Activated CD4-positive, alpha-beta memory T cell treated with anti-CD3 and anti-CD28 coated beads for 36 hours (primary cell): ENCODE measurements at places on chromosomes 12 and 14. TPM values are rescaled to one million over a fixed set of nuclear protein-coding genes. Genes with fewer than 3 reads are reported as not detected.

BLOC1S1 gene
- 162 TPM for total RNA-seq

SBNO1 gene
- total RNA-seq: 49.9 TPM

GRCh38 chr12:6337958-6338433, 3.9 kb downstream of the TNFRSF1A start:
- H3K4me1 ChIP-seq: peaks cover 26% of the 10 kb centered on the region
- H3K27ac ChIP-seq: no peak overlapping the region
- H3K4me3 ChIP-seq: no peak overlapping the region
- H3K27me3 ChIP-seq: no peaks in the 10 kb centered on the region

DNA sequence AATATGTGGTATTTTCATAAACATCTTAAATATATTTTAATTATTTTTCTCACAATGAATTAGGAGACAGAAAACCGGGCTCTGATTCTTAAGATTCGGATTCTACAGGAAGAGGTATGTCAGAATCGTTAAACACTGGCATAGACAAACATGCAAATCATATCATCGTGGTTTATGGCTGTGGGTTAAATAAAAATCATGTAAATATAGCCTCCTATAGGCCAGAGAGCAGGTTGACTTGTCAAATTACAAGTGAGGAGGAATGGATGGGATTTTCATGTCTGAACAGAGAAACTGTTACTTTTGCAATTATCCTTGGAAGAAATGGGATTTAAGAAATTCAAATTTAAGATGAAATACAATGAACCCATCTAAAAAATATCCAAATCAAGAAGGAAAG, 74.9 kb upstream of the BCAT1 start:
- H3K27me3 ChIP-seq: peaks cover 3% of the 10 kb centered on the region
- H3K27ac ChIP-seq: no peak overlapping the region
- no peak overlapping the region for H3K4me3 ChIP-seq

KRT2 gene
- total RNA-seq: not detected

- H3K27ac ChIP-seq: no peak overlapping the region
- no peaks in the 10 kb centered on the region for H3K4me1 ChIP-seq
- no peak overlapping the region for H3K4me3 ChIP-seq
- no peak for DNase-seq
- H3K36me3 ChIP-seq: no peaks in the 10 kb centered on the region
Observed at GRCh38 chr14:94934276-94934810, 164.4 kb upstream of the GSC start.

FLRT2 gene
- total RNA-seq: not detected

- DNase-seq: no peak
- H3K4me1 ChIP-seq: peaks cover 12% of the 10 kb centered on the region
- no peak overlapping the region for H3K4me3 ChIP-seq
- H3K27me3 ChIP-seq: no peaks in the 10 kb centered on the region
- no peak overlapping the region for H3K27ac ChIP-seq
- H3K36me3 ChIP-seq: peaks cover 8% of the 10 kb centered on the region
Observed at GRCh38 chr14:77104393-77104792, 6.3 kb downstream of the CIPC start.

DNA sequence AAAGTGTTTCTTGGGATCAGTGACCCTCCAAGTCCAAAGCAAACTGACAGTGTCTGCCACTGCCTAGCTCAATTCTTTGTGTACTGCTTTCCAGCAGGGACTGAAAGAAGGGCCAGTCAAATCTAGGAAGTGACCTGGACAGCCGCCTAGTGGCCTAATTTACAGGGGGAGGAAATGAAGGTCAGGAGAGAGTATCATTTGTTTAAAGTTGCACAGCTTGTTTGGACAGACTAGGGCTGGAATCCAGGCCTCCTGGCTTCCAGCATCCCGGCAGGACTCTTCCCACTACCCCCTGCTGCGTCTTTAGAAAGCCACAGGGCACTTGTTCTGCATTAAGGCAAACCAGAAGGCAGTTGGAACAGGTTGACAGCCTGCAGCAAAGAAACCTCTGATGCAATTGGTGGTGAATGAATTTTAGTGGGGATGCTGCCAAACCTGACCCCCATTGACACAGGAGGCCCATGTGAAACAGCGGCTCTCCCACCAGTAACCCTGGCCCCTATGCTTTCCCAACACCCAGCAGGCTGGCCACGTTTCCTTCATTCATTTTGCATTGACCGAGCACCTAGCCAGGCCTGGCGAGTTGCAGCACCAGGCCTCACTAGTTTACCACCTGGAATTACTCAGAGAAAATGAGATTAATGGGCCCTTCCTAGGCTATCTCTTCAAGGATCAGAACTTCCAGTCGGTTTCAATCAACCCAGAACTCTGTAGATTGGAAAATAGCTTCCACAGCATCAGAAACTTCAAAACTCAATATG, 28.2 kb downstream of the GALNT16 start:
- H3K27me3 ChIP-seq: peaks cover 5% of the 10 kb centered on the region
- H3K36me3 ChIP-seq: no peaks in the 10 kb centered on the region
- H3K4me3 ChIP-seq: no peak overlapping the region
- no peaks in the 10 kb centered on the region for H3K4me1 ChIP-seq
- H3K27ac ChIP-seq: no peak overlapping the region

DNA sequence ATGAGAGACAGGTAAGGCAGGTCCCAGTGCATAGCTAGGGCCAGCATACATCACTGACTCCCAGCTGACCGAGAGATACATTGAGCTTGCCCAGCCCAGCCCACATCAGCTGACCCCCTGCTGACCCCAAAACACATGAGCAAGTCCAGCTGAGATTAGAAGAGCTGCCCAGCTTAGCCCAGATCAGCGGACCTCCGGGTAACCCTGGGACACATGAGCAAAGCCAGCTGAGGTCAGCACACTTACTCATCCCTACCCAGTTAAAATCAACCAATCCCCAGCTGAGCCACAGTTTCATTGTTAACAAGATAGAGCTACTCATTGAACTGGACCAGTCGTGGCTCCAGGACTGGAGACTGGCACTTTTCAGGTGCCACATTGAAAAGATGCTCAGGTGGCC, 21.8 kb upstream of the FBXO34 start:
- H3K27ac ChIP-seq: no peak overlapping the region
- H3K36me3 ChIP-seq: no peaks in the 10 kb centered on the region

- no peak overlapping the region for H3K4me3 ChIP-seq
- no peak for DNase-seq
Observed at GRCh38 chr12:87305481-87305880, 723.7 kb downstream of the C12orf50 start.

ANKRD52 gene
- total RNA-seq: 34.1 TPM

DNA sequence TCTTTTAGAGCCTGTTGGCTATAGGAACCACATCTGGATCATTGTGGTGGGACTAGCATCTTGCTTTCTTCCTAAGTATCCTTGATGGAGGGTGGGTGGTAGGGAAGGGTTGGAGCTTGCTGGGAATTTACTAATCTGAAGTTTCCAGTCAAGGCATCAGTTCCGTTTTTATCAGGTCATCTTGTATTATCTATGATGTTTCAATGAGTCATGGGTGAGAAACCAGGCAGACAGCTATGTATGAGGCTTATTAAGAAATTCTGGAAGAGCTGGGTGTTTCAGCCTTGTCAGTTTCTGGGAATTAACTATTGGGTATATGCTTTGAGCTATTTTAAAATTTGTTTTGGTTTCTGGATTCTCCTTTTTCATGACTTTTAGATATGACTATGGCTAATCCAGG, 11.3 kb downstream of the TSFM start:
- H3K27ac ChIP-seq: peak overlapping the region; percentile 69
- H3K36me3 ChIP-seq: peaks cover 34% of the 10 kb centered on the region
- no peak overlapping the region for H3K4me3 ChIP-seq
- peaks cover 16% of the 10 kb centered on the region for H3K4me1 ChIP-seq
- no peak for DNase-seq
- no peaks in the 10 kb centered on the region for H3K27me3 ChIP-seq

NFE2 gene
- total RNA-seq: not detected

- H3K27me3 ChIP-seq: no peaks in the 10 kb centered on the region
- no peaks in the 10 kb centered on the region for H3K4me1 ChIP-seq
- no peaks in the 10 kb centered on the region for H3K36me3 ChIP-seq
- DNase-seq: no peak
Observed at GRCh38 chr12:30988646-30989286, 62.2 kb downstream of the TSPAN11 start.

DNA sequence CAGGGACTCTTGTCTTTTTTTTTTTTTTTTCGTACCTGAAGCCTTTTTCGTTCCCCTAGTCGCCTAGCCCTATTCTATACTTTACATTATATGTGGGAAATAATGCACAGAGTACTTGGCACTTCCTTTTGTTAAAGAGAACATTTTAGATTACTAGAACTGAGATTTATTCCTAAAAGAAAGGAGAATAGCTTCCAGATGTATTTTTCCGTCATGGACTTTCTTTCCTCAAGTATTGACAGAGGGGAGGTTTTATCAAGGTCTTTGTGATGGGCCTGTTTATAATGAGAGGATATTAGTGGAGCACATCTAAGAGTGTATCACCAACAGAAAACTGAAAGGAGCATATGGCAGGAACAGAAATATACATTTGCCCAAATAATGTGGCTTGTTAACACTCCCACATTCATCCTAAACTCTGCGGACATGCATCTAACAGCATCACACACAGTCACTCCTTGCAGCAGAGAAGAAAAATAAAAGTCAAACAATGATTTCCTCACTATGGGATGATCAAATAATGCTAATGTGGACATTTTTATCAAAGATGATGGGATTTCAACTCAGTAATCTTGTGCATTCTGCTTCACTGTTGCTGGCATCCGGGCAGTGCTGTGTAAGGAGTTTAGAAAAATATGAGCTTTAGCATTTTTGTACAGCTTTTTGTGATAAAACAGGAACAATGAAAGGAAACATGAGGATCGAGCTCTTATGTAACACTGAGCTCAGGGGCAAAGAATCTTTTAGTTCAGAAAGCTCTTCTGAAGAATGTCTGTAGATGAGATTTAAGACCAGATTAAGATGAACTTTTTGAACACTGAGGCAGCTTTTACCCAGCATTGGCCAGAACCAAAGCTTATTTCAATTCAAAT, 183.1 kb downstream of the EGLN3 start:
- no peak overlapping the region for H3K4me3 ChIP-seq
- DNase-seq: no peak
- no peaks in the 10 kb centered on the region for H3K36me3 ChIP-seq
- H3K27me3 ChIP-seq: peaks cover 9% of the 10 kb centered on the region

GRCh38 chr14:76564471-76565422, 188.8 kb downstream of the ESRRB start:
- no peaks in the 10 kb centered on the region for H3K36me3 ChIP-seq
- no peak overlapping the region for H3K4me3 ChIP-seq
- H3K27me3 ChIP-seq: peaks cover 5% of the 10 kb centered on the region
- DNase-seq: no peak
- no peak overlapping the region for H3K27ac ChIP-seq
- H3K4me1 ChIP-seq: no peaks in the 10 kb centered on the region

PZP gene
- not detected for total RNA-seq

TAS2R10 gene
- total RNA-seq: not detected

DNA sequence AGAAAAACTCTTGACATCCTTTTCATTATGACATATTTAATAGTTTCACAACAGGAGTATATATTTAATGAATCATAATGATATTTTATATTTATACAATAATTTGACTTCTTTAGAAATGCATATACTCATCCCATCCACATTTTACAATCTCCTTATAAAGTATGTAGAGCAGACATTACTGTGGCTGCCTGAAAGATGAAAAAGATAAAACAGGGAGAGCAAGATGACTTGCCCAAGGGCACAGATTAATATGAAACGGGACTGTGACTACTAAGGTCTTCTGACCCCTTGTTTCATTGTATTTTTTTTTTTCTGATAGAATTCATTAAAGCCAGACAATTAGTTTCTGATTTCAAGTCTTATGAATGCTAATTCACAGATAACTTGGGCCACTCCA, 293.6 kb downstream of the SOX5 start:
- no peaks in the 10 kb centered on the region for H3K27me3 ChIP-seq
- H3K36me3 ChIP-seq: no peaks in the 10 kb centered on the region
- H3K27ac ChIP-seq: no peak overlapping the region
- H3K4me3 ChIP-seq: no peak overlapping the region

DNA sequence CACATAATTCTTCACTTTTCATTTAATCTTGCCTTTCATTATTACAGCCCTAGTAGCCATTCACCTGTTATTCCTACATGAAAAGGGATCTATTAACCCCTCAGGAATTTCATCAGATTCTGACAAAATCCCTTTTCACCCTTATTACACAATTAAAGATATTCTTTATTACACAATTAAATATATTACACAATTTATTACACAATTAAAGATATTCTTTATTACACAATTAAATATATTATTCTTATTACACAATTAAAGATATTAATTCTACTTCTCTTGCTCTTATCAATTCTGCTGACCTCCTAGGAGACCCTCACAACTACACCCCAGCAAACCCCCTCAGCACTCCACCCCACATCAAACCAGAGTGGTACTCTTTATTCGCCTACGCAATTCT, 77.1 kb downstream of the SINHCAF start:
- H3K4me1 ChIP-seq: no peaks in the 10 kb centered on the region
- no peaks in the 10 kb centered on the region for H3K27me3 ChIP-seq
- no peaks in the 10 kb centered on the region for H3K36me3 ChIP-seq
- DNase-seq: no peak
- H3K4me3 ChIP-seq: no peak overlapping the region

DNA sequence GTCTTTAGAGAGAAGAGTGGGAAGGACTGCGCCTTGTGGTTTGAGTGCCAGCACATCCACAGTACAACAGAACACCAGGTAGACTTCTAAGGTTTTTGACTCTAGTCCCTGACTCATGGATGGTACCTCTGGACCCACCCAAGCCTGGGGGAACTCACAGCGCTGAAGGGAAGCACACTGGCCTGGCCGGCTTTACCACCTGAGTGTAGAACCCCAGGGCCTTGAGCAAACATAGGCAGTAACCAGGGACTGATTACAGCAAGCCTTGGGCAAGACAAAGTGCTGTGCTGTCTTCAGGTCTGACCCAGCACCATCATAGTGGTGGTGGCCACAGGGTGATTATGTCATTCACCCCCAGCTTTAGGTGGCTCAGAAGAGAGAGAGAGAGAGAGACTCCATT, 17.2 kb downstream of the EML5 start:
- H3K27ac ChIP-seq: no peak overlapping the region
- H3K27me3 ChIP-seq: no peaks in the 10 kb centered on the region
- H3K4me3 ChIP-seq: no peak overlapping the region
- no peaks in the 10 kb centered on the region for H3K4me1 ChIP-seq
- peaks cover 2% of the 10 kb centered on the region for H3K36me3 ChIP-seq

DNA sequence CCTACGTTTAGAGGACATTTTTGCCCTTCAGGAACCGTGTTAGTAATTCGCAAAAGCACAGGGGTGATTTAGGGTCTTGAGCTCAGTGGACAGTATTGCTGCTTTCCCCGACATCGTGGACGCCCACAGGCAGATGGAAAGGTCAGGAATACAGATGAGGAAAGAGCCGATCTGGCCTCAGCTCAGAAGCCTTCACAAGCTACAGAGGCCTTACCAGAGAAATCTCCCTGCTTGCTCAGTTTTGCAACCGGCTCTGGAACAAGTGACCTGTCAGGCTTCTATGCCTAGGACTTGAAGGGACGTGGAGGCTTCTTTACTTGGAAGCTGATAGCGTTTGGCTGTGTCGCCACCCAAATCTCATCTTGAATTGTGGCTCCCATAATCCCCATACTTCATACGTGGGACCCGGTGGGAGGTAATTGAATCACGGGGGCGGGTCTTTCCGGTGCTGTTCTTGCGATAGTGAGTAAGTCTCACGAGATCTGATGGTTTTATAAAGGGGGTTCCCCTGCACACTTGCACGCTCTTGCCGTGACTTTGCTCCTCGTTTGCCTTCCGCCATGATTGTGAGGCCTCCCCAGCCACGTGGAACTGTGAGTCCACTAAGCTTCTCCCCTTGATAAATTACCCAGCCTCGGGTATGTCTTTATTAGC, 332.5 kb downstream of the MED13L start:
- no peak overlapping the region for H3K27ac ChIP-seq
- no peak for DNase-seq
- no peaks in the 10 kb centered on the region for H3K27me3 ChIP-seq
- H3K36me3 ChIP-seq: peaks cover 2% of the 10 kb centered on the region

SSTR1 gene
- total RNA-seq: not detected
